ENCODE measurements at places on chromosomes 5 and 9.

- DNase-seq = no peak
Measured at GRCh38 chr5:168401880-168402279, 84.4 kb upstream of the RARS1 start.

DNA sequence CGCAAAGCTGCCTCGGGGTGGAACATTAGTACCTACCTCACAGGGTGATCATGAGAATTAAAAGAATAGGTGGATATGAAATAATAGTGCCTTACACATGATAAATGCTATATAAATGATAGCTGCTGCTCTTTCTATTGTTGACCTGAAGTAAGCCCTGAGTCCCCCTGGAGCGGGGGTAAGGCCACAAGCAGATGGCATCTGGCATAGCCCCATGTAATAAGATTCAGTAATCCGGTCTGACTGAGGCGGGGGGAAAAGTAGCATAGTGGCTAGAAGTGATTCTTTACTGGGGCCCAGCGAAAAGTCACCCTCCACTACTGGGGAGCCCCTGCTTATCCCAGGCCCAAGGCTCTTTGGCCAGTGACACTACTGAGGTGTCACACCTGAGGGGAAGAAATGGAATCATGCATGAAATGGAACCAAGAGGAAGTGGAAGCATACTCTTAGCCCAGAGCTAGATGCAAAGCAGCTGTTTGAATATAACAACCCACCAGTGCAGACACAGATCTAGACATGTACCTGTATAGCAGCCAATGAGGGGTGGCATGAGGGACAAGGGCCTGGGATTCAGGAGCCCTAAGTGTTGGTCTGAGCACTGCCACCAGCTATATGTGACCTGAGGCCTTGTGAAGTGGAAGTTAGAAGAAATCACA, 16.1 kb upstream of the FGFR4 start:
- no peak for DNase-seq

- DNase-seq = no peak
Measured at GRCh38 chr5:142492781-142493281, 168.0 kb upstream of the SPRY4 start.

- no peak for DNase-seq
Measured at GRCh38 chr9:38289866-38290245, 102.6 kb upstream of the ALDH1B1 start.

GRCh38 chr9:78369639-78370219, 72.8 kb downstream of the PSAT1 start:
- peak; percentile 56 for DNase-seq

- DNase-seq = no peak
Measured at GRCh38 chr5:108529381-108529780, 147.5 kb upstream of the FBXL17 start.

- DNase-seq = no peak
Measured at GRCh38 chr5:33310451-33310850, 130.3 kb upstream of the TARS1 start.

DNA sequence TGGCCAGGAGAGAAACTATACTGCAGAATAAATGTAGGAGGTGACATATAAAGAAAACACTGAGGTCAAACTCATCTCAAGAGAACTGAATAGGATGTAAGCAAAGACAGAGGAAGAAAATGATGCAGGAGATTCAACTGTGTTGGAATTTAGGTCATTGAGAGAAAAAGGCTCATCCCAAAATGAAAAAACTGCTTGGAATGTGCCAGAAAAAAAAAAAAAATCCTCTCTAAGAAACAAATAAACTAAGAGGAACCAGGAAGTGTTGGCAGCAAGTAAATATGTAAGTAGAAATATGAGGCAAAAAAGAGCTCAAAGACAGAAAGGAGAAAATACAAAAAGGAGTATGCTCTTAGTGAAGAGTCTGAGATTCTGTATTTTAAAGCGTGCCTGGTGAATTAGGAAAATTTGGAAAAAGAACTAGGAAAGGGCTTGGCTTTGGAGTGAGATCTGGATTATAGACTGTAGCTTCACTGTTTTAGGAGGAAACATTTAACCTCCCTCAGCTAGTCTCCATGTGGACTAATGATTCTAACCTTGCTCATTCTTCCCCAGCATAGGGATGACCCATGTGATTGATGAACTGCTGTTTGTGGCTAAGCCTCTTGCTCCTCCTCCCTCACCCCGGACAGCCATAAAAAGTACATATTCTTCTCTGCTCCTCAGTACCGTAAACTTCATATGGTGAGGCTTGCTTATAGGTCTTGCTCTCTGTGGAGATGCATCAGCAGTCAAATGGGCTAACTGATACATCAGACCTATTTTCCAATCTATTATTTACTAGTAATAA, 185.6 kb upstream of the POU5F2 start:
- no peak for DNase-seq

DNA sequence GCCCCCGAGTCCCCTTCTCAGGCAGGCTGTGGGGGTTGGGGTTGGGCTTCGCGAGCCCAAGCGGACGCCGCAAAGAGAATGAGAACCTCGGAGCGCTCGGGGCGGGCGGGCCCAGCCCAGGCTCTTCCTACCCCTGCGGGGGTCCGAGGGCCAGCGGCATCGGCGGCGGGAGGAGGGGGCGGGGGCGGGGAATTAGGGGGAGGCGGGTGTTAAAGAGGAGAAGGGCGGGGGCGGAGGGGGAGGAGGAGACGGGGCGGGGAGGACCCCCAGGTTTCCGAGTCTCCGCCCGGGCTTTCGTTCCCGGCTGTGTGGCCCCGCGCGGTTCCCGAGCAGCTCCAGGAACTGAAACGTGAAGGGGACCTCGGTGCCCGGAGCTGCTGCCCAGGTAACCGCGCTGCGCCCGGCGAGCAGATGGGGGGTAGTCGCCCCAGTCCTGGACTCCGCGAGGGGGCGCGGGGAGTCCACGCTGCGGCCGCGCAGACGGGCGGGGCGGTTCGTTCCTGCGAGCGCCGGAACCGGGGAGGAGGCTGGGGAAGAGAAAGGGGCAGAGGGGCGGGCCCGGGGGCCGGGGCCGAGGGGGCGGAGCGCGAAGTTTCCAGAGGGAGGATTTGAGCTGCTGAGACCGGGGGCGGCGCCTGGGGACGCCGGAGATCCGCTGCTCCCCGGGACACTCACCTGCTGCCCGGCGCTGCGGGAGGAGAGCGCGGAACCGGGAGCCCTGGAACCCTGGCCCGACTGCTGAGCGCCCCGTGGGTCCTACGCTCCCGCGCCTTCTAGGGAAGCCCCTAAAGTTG, 38.4 kb upstream of the PLEKHG4B start:
- peak; percentile 44 for DNase-seq

DNA sequence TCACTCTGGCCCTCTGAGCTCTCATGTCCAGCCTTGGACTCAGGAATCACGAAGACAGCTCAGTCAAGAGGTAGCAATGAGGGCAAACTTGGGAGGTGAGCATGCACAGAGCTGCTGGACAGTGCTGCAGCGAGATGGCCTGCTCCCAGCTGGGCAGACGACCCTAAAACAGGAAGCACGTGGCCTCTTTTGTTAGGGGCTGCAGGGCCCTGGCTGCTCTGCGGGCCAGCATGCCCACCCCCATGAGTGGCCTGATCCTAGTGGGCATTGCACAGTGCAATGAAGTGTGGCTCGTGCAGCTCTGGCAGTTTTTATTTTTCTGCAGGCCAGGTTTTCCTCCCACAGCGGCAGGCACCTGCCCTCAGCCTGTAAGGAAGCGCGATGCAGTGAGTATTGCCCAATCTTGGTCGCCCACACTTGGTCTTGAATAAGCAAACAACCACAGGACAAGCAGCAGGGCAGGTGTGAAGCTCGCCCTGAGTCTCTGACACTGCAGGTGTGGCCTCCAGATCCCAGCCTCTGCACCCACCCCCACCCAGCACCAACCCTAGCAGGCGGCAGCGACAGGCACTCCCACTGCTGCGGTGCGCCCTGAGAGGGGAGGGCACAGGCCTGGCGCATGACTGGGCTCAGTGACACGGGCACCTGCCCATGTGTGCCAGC, 60.8 kb downstream of the SEMA4D start:
- DNase-seq = peak; percentile 51

DNA sequence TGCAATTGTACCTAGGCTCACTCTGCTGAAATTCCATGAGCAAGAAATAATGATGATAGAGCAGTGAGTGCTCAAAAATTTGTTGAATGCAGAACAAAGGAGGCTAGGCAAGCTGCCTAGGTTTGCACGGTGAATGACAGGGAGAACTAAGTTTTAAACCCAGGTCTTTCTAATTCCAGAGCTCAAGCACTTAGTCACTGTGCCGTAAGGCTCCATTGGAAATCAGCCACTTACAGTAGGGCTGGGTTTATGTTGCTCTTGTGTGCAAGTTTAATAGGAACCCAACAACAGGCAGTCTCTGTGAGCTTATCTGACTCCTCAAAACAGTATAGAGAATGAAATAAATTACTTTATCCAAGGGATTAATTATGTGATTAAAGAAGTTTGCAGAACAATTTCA, 147.0 kb downstream of the CSNK1G3 start:
- DNase-seq = no peak

DNA sequence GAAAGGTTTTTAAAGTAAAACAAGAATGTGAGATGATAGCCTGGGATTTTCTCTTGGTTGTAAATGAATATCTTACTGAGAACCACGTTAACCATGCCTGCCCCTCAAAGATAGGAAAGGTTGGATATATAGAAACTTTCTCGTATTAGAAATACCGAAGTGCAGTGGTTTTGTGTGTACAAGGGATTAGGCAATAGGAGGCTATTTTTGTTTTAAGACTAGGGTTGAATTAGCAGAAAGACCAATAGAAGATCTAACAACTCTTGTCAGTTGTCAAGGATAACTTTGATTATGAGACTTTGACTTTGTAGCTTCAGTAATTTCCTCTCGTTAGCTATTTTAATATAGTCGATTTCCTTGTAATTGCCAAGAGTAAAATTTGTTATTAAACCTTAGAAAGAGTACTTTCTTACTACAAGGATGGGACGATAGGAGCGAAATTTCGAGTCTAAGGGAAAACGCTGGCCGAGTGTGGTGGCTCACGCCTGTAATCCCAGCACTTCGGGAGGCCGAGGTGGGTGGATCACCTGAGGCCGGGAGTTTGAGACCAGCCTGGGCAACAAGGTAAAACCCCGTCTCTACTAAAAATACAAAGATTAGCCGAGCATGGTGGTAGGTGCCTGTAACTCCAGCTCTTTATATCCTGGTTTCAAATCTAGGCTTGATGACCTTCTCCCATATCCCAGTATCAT, 838 bp downstream of the POLK start:
- no peak for DNase-seq

GRCh38 chr9:131386281-131386680, 7.6 kb upstream of the PRRC2B start:
- DNase-seq = no peak

- no peak for DNase-seq
Measured at GRCh38 chr5:58921159-58921558, 338.3 kb downstream of the RAB3C start.

GRCh38 chr5:98415663-98416062, 357.8 kb upstream of the RGMB start:
- DNase-seq = no peak

DNA sequence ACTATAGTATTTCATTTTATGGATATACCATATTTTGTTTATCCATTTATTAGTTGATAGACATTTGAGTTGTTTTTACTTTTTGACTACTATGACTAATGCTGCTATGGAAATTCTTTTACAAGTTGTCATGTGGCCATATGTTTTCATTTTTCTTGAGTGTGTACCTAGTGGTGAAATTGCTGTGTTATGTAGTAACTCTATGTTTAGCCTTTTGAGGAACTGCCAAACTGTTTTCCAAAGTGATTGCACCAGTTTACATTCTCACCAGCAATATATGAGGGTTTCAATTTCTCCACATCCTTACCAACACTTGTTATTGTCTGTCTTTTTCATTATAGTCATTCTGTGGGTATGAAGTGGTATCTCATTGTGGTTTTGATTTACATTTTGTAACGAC, 75.4 kb downstream of the GRIA1 start:
- DNase-seq = no peak

- no peak for DNase-seq
Measured at GRCh38 chr5:141804475-141804874, 73.7 kb downstream of the PCDH1 start.

DNA sequence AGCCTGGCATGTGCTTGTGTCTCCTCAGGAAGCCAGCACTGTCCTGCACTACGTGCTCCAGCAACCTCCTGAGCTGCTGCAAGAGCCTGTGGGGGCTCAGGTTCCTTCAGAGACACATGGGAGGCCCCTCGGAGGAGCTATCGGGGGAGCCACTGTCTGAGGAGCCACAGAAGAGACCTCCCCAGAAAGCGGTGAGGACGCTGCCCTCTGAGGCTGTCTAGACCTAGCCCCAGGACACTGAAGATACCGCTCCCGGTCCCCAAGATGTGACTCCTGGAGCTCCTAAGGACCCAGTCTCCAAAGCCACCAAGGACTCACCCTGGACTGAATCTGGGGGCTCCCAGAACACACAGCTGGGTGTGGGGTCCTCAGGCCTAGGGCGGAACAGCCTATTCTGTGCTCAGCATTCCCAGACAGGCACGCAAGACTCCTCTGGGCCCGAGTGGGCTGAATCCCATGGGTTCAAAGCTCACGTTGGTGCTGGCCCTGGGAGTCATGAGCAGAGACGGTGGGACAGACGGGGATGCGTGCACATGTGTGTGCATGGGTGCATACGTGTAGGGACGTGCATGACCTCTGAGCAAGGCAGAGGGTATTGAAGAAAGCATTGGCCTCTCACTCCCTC, 50.0 kb downstream of the HRH2 start:
- no peak for DNase-seq

- DNase-seq = no peak
Measured at GRCh38 chr5:136064510-136064909, 35.7 kb downstream of the TGFBI start.

- DNase-seq = no peak
Measured at GRCh38 chr9:22373636-22374035, 73.0 kb upstream of the DMRTA1 start.

DNA sequence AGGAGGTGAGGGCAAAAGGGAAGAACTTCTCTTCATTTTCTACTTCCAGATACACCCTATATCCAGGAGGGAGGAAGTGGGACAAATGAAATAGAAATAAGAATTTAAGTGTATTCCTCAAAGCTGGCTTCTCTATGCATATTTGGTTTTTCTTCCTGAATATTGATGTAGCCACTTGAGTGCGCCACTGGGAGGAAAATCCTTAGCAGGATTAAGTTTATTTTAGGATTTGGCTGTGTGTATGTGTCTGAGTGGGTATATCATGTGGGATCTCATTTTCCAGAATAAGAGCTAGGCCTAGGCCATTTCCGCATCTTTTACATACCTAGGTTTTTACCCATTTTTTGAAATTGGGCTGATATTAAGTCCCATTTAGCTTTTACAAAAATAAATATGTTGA, 42.5 kb downstream of the MAP1B start:
- no peak for DNase-seq

DNA sequence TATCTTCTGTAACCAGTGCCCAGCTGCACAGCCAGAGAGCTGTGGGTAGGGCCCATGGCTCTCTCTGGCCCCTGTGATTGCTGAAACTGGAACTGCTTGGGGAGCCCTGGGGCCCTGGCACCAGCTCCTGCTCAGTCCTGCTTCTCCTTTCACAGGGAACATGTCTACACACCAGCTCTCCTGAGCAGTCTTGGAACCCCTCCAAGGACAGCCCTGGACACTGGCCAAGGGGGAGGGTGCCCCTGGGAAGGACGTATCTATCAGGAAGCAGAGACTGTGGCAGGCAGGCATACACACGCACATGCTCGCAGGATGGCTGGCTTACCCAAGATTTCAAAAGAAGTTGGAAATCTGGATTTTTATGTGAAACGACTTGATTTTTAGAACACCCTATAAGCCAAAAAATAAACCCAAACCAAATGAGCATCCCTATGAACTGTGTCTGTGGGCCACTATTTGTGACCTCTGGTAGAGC, 8.8 kb upstream of the TRAF1 start:
- DNase-seq = no peak

Data from stimulated activated CD4-positive, alpha-beta T cell treated with anti-CD3 and anti-CD28 coated beads, Interleukin-4, amount 100 ng/mL, for 1 hour (primary cell).